ENCODE measurements at places on chromosomes 12 and 14.

- DNase-seq, result no peak
These were observed 42.6 kb downstream of the KRT80 start for GRCh38 chr12:52149182-52149641.

- no peak for DNase-seq
These were observed 476.8 kb downstream of the TRHDE start for GRCh38 chr12:72748971-72749370.

DNA sequence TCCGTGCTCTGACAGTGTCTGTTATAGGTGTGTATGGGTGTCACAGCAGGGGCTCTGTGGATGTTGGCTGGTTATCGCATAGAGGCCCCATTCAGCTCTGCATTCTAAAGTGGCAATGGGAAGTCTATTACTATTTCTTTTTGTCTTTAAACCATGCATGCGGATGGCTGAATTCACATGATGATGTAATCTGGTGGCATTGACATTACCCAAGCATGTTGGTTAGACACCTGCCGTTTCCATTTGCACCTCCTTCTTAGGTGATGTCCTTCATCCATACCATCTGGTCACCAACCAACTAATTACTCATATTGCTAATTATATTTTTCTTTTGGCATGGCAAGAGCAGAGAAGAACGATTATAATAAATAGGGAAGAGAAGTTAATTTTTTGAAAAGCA is 270.8 kb upstream of the RGS6 start:
- no peak for DNase-seq

DNA sequence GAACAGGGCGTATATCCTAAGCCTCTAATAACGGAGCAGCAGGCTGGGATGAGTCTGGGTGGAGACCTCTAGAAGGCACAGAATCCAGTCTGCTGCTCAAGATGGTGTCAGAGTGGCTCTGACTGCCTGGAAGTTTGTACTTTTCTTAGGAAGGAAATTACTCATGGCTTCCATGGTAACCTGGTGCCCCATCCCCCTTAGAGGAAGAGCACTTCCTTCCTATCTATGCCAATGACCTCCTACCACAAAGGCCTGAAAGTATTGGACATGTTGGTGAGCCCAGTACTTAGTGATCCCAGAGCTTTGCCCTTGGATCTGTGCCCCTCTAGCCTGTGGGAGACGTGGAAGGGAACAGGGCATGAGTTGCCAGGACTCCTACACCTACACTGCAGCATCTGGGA is 1.5 kb downstream of the BATF start:
- DNase-seq, result no peak

- no peak for DNase-seq
These were observed 51.1 kb downstream of the GTF2A1 start for GRCh38 chr14:81169711-81170103.
